HCT116 (cell line): ENCODE measurements at places on chromosomes 11 and 22. TPM values are rescaled to one million over a fixed set of nuclear protein-coding genes. Genes with fewer than 3 reads are reported as not detected.

- no peak overlapping the region for H3K4me3 ChIP-seq
- no peaks in the 10 kb centered on the region for H3K36me3 ChIP-seq
- H3K27me3 ChIP-seq: no peaks in the 10 kb centered on the region
- H3K4me1 ChIP-seq: no peaks in the 10 kb centered on the region
- no peak overlapping the region for H3K27ac ChIP-seq
Measured at GRCh38 chr11:84136926-84137325, 850.8 kb upstream of the CCDC90B start.

DNA sequence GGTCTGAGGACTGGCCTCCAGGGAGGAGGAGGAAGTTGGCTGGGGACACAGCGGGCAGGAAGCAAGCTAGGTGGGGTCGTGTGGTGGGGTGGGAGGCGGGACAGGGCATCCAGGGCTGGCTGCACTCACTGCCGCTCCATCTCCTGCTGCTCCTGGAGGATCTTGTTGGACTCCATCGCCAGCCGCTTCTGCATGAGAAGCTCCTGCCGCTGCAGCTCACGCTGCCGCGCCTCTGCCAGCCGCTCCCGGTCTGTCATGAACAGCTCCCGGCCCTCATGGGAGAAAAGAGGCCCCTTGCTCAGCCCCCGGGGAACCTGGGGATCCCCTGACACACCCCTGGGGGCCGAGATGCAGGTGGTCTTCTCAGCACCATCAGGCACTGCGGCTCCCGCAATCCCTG is 21.6 kb downstream of the USH1C start:
- DNase-seq: no peak
- H3K36me3 ChIP-seq: 0 out of 2 replicates have a peak, but pooled peaks cover 3% of the 10 kb centered on the region
- no peak overlapping the region for H3K4me3 ChIP-seq
- no peaks in the 10 kb centered on the region for H3K27me3 ChIP-seq
- H3K27ac ChIP-seq: no peak overlapping the region

Gene SLC43A3
- 36.9 TPM for total RNA-seq

- H3K4me1 ChIP-seq: peaks cover 13% of the 10 kb centered on the region
- no peaks in the 10 kb centered on the region for H3K36me3 ChIP-seq
- H3K27me3 ChIP-seq: no peaks in the 10 kb centered on the region
- peak; percentile 12 for DNase-seq
- H3K4me3 ChIP-seq: no peak overlapping the region
- H3K27ac ChIP-seq: no peak overlapping the region
Measured at GRCh38 chr11:12556788-12557384, 117.3 kb upstream of the TEAD1 start.

GRCh38 chr22:37454857-37455686 is 27.8 kb upstream of the ELFN2 start:
- 0 out of 2 replicates have a peak overlapping the region, but pooled peaks have one; percentile 9 for H3K4me3 ChIP-seq
- DNase-seq: peak; percentile 85
- peak overlapping the region; percentile 96 for H3K27ac ChIP-seq
- H3K27me3 ChIP-seq: no peaks in the 10 kb centered on the region
- no peaks in the 10 kb centered on the region for H3K36me3 ChIP-seq

Gene CDHR5
- not detected for total RNA-seq

GRCh38 chr11:2926611-2927051 is 2.6 kb downstream of the PHLDA2 start:
- peaks cover 32% of the 10 kb centered on the region for H3K4me1 ChIP-seq
- H3K27me3 ChIP-seq: no peaks in the 10 kb centered on the region
- H3K4me3 ChIP-seq: no peak overlapping the region
- peak overlapping the region; percentile 99 for H3K27ac ChIP-seq
- no peak for DNase-seq

GRCh38 chr11:83249972-83250593 is 36.1 kb downstream of the CCDC90B start:
- no peaks in the 10 kb centered on the region for H3K4me1 ChIP-seq
- no peaks in the 10 kb centered on the region for H3K36me3 ChIP-seq
- no peak overlapping the region for H3K27ac ChIP-seq
- peak; percentile 21 for DNase-seq
- no peaks in the 10 kb centered on the region for H3K27me3 ChIP-seq

DNA sequence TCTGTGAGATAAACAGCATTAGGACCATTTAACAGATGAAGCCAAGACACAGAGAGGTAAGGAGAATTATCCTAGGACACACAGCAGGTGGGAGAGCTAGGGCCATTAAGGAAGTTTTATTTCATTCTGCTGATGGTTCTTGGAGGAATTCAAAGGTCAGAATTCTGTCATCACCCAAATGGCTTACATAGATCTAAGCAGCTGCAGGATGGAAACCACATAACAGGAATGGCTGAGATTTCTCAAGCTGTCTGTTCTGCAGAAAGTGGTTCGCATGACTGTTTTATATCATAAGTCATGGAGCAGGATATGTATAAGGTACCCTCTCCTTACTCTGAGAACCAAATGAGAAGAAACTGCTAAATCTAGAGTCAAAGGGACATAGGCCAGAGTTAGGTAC is 163.2 kb upstream of the NARS2 start:
- peaks cover 13% of the 10 kb centered on the region; the same call in 1 of the 2 replicates for H3K27me3 ChIP-seq
- DNase-seq: no peak
- no peaks in the 10 kb centered on the region for H3K4me1 ChIP-seq
- no peaks in the 10 kb centered on the region for H3K36me3 ChIP-seq
- no peak overlapping the region for H3K27ac ChIP-seq
- H3K4me3 ChIP-seq: no peak overlapping the region

- H3K27ac ChIP-seq: no peak overlapping the region
- no peaks in the 10 kb centered on the region for H3K36me3 ChIP-seq
- no peaks in the 10 kb centered on the region for H3K4me1 ChIP-seq
- H3K4me3 ChIP-seq: no peak overlapping the region
Measured at GRCh38 chr22:30474683-30475424, 3.0 kb upstream of the SEC14L3 start.

DNA sequence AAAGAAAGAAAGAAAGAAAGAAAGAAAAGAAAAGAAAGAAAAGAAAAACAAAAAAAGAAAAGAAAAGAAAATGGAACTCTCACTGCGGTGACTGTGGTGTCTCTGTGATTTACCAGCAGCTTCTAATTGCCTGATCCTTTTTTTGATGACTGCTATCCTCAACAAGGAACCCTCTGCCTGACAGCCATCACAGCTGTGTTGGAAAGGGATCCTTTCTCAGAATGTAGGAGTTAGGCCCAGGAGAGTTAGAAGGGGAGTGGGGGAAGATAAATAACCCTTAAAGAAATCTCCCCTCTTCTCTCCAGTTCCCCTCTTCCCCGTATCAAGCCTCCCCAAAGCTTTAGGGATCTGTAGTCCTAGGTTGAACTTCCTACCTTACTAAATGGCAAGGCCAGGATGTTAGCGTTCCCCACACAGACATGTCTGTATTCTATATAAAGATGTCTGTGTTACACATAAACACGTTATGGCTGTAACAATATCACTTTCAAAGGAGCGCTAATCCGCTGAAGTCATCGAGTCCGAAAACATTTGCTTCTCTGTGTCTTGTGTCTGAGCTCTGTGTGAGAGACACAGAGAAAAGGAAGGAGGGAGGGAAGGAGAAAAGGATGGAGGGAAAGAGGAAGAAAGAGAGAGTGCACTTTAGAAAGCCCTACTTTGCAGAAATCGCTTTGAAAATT is 26.8 kb upstream of the WT1 start:
- no peaks in the 10 kb centered on the region for H3K27me3 ChIP-seq
- H3K27ac ChIP-seq: no peak overlapping the region
- no peaks in the 10 kb centered on the region for H3K4me1 ChIP-seq
- no peak overlapping the region for H3K4me3 ChIP-seq
- DNase-seq: no peak

- H3K4me1 ChIP-seq: no peaks in the 10 kb centered on the region
- H3K4me3 ChIP-seq: no peak overlapping the region
- H3K27ac ChIP-seq: no peak overlapping the region
- no peak for DNase-seq
- H3K27me3 ChIP-seq: peaks cover 28% of the 10 kb centered on the region; the same call in 1 of the 2 replicates
Measured at GRCh38 chr22:49266561-49267519, 560.8 kb downstream of the BRD1 start.

DNA sequence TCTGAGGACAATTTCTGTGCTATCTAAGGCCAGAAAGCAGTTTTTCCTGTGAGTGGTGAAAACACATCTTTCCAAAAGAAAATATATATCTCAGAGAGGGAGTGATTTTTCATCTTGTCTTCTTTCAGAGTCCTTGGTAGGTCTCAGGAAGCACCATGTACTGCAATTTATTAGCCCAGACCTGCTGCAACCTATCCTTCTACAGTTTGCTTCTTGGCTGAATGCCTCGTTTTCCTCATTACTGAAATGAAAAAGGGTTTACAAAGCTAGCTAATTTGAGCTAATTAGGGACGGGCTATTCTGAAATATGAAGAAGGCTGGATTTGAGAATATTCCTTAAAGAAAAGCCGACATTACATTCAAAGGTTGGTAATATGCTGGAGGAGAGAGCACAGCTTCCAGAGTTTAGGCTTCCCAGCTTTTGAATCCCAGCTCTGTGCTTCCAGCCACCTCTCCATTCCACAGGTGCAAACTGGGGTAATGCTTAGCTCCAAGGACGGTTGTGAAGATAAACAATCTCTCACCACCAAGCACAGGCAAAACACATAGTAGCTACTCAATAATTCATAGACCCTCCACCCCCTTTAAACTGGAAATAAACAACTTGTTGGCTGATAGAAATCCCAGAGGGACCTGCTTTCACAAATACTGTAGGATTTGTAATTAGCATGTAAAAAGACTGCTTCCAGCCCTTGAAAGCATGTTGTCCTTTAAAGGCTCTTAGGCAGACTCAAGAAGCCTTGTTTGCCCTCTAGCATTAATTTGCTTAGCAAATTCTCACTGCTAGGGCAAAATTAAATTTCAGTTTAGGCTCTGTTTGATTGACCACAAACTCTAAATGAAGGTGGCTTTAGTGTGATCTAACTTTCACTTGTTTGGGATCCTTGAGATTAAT is 24.5 kb upstream of the SESN3 start:
- H3K4me3 ChIP-seq: no peak overlapping the region
- no peaks in the 10 kb centered on the region for H3K27me3 ChIP-seq
- H3K36me3 ChIP-seq: no peaks in the 10 kb centered on the region
- peaks cover 13% of the 10 kb centered on the region for H3K4me1 ChIP-seq

Gene GTSE1
- 46.1 TPM for total RNA-seq

Gene GSTT2
- total RNA-seq: 5.1 TPM

GRCh38 chr11:6745465-6746015 is 26.2 kb downstream of the OR2AG2 start:
- H3K4me3 ChIP-seq: no peak overlapping the region
- no peak overlapping the region for H3K27ac ChIP-seq
- no peaks in the 10 kb centered on the region for H3K4me1 ChIP-seq
- no peak for DNase-seq
- peaks cover 88% of the 10 kb centered on the region for H3K27me3 ChIP-seq
- H3K36me3 ChIP-seq: no peaks in the 10 kb centered on the region

DNA sequence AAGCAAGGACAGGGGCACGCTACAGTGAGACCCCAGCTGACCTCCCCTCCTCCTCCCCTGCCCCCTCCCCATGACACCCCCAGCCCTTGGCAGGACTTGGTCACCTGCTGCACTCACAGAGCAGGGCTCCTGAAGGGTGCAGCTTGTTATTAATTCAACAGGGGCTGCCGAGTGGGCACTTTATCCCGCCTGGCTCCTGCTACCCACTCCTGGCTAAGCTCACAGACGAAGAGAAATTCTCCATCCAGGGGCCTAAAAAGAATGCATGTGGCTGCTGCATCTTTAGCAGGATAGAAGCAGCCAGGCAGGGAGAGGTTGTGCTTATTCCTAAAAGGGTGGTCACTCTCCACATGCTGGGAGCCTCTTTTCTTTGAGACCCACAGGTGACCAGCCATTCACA is 40.3 kb downstream of the GALNT18 start:
- H3K27ac ChIP-seq: no peak overlapping the region
- H3K4me1 ChIP-seq: peaks cover 14% of the 10 kb centered on the region
- no peaks in the 10 kb centered on the region for H3K27me3 ChIP-seq
- no peaks in the 10 kb centered on the region for H3K36me3 ChIP-seq

DNA sequence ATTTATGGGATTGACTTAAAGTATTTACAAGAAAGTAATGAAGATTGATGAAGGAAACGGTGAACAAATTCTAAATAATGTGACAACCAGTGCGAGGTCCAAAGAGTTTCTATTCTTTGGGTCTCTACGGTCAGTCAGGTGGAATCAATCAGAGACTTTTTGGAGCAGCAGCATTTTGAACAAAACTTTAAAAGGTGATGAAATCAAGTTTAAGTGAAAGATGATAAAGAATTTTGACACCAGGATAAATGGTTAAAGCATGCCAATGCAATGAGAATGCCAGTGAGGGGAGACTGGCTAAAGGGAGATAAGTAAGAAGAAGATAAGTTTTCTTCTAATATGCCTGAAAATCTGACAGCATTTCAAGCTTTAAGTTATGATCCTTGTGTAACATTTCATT is 67.9 kb downstream of the DCUN1D5 start:
- no peaks in the 10 kb centered on the region for H3K36me3 ChIP-seq
- no peaks in the 10 kb centered on the region for H3K4me1 ChIP-seq
- no peak for DNase-seq
- H3K27ac ChIP-seq: no peak overlapping the region
- H3K27me3 ChIP-seq: no peaks in the 10 kb centered on the region

GRCh38 chr11:32447252-32447651 is 11.9 kb upstream of the WT1 start:
- DNase-seq: no peak
- no peak overlapping the region for H3K27ac ChIP-seq
- no peak overlapping the region for H3K4me3 ChIP-seq
- no peaks in the 10 kb centered on the region for H3K36me3 ChIP-seq
- H3K4me1 ChIP-seq: no peaks in the 10 kb centered on the region

- H3K27ac ChIP-seq: no peak overlapping the region
- H3K36me3 ChIP-seq: no peaks in the 10 kb centered on the region
- no peak for DNase-seq
Measured at GRCh38 chr11:134034496-134035381, 34.1 kb upstream of the JAM3 start.

DNA sequence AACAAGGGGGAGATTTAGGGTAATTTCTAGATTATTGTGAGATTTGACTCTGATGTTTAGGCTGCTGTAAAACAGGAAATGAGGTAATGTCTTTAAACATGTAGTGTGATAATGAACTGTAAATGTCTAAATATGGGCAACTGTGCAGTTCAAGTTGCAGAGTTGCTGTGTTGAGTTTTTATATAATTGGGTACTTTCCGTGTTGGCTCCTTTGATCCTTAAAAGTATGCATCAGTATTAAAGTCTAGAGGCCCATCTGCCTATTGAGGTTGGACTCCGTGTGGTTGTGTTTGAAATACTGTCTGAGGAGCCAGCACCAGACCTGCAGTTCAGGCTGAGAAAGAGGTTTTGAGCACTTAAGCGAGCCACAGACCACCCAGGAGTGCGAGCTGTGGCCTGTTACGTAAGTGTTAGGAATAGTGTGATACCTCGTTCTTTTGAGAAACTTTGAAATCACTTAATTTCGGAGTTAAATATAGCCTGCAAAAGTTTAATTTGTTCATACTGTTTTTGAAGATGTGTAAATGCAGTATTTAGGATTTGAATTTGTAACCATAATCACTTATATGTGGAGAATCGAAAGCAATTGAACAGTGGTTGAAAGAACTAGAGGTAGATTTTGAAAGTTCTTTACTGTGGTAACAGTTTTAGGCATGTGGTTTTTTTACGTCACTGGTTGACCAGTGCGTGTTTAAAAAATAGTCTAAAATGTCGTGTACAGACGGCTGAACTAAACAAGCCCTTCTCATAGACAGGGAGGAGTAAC is 9.0 kb downstream of the FAM118A start:
- no peaks in the 10 kb centered on the region for H3K27me3 ChIP-seq
- H3K4me1 ChIP-seq: peaks cover 4% of the 10 kb centered on the region; the same call in 1 of the 2 replicates
- H3K36me3 ChIP-seq: peaks cover 14% of the 10 kb centered on the region
- DNase-seq: no peak
- H3K27ac ChIP-seq: no peak overlapping the region

Gene TMPRSS6
- total RNA-seq: 0.39 TPM

Gene MRPL48
- 66.8 TPM for total RNA-seq
